Common myeloid progenitor, CD34-positive (primary cell): ENCODE measurements at places on chromosomes 6 and 20.
A peak's percentile ranks its signal among the peaks of the same experiment; 100 is the strongest.

DNA sequence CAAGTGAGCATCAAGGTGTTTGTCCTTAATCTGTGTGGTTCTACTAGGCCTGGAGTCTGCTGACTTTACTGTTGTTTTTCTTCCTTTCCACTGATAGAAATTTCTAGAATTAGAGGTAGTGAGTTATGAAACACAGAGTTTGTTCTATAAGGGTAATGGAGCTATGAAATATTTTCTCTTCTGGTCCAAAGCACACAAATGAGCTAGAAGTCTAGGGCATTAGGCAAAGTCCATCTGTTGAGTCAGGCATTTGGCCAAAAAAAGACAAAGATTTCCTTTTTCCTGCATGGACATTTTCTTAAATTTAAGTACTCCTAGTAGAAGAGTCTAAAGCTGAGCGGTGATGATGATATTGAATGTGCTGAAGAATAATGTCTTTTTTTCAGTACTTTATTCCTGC lies 174.3 kb upstream of the STXBP5 start:
- no peak overlapping the region for H3K4me3 ChIP-seq
- H3K4me1 ChIP-seq, result no peaks in the 10 kb centered on the region
- H3K27ac ChIP-seq, result no peak overlapping the region
- no peaks in the 10 kb centered on the region for H3K27me3 ChIP-seq
- no peak for DNase-seq

DNA sequence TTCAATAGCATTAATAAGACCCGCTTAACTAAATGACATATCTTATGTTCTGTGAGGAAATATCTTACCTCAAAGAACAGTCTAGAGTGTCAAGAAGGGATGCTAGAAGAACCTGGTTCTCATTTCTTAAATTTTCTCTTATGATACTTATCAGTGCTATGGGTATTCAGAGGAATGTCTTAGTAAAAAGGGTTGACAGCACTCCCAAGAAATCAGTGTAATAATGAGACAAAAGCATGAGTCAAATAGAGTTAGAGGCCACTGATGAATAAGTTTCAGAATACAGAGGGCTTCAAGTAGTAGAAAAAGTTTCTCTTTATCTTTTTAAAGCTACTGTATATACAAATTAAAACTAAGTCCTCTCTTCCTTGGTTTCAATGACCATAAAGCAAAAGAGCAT lies 242.8 kb downstream of the GJA1 start:
- no peak overlapping the region for H3K4me3 ChIP-seq
- H3K27ac ChIP-seq, result no peak overlapping the region
- no peaks in the 10 kb centered on the region for H3K36me3 ChIP-seq

DNA sequence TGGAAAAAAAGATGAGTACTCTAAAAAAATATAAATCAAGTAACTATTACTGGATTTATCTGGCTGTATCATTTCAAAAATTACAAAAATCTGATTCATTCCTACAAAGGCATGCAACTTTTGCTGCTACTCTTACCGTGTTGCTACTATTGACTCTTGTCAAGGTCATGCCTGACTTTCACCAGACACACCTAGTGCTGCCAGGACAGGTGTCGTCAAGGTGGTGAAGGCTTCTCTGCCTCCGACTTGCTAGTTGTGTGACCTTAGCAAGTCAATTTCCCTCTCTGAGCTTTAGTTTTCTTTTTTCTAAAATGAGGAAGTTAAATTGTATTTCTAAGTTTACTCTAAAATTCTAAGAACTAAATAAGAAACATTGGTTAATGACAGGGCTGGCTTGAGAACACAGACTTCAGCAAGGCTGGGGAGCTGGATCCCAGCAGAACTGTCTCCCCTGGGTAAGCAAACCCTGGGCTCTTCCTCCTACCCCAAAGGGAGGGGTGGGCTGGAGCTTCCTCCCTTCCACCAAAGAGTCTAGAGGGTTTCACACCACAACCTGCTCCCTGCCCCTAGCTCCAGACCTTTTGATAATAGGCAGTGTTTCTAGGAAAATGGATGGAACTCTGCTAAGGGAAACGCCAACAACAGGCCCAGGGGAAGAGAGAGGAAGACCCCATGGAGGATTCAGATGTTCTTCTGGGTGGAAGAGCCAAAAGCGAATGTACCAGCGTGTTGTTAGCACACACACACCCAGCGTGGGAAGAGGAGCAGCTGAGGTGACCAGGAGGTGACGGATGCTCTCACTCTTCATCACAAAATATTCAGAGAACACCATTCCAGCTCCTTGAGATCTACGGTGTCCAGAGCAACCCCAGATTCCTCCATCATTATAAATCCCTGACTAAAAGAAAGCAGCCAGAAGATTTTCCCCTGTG lies 47.9 kb upstream of the CITED2 start:
- H3K4me3 ChIP-seq, result no peak overlapping the region
- H3K4me1 ChIP-seq, result peaks cover 53% of the 10 kb centered on the region
- H3K27me3 ChIP-seq, result no peaks in the 10 kb centered on the region
- no peaks in the 10 kb centered on the region for H3K36me3 ChIP-seq

DNA sequence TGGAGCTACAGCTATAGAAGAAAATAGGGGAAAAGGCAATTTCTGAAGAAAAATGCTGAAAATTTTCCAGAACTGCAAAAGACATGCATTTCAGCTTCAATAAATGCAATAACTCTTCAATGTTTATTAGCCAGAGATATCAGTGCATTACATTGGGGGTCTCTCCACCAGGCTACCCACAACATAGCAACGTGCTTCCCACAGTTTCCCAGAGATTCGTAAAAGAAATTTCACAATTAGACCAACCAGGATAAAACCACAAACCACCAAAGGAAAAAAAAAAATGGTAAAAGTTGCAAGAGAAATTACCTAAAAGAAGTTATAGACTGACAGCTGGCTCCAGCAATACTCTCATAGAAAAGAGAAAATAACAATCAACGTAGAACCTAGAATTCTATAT lies 16.0 kb downstream of the LY86 start:
- peak; percentile 48 for DNase-seq
- H3K4me1 ChIP-seq, result peaks cover 38% of the 10 kb centered on the region
- no peaks in the 10 kb centered on the region for H3K27me3 ChIP-seq
- H3K4me3 ChIP-seq, result no peak overlapping the region

DNA sequence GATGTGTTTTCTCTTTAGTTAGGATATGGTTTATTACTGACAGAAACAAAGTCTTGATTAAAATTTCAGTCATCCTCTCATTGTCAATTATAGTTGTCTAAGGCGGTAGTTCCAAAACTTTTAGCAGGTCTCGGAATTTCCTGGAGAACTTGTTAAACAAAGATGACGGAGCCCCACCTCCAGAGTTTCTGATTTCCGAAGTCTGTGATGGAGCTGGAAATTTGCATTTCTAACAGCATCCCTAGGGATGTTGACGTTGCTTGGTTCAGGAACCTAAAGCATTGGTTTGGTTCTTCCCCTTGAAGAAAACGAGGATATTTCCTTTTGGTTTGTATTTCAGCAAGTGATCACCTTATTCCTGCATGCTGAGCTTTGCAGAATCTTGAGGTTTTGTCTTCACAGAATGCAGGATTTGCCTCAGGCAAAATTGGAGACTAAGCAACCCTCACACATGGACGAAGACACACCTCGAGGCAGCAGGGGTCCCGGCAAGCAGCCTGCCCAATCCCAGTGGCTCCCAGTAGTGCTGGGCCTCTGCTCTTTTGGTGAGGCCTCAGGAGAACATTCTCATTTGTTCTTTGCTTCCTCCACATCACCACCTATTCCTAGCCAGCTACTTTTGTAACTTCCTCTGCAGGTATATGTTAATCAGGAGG lies 187.1 kb upstream of the PHACTR1 start:
- no peaks in the 10 kb centered on the region for H3K36me3 ChIP-seq
- H3K4me3 ChIP-seq, result no peak overlapping the region
- H3K4me1 ChIP-seq, result no peaks in the 10 kb centered on the region
- no peak overlapping the region for H3K27ac ChIP-seq
- no peak for DNase-seq

- H3K27ac ChIP-seq, result no peak overlapping the region
- no peaks in the 10 kb centered on the region for H3K36me3 ChIP-seq
- H3K4me1 ChIP-seq, result no peaks in the 10 kb centered on the region
- no peak overlapping the region for H3K4me3 ChIP-seq
- no peak for DNase-seq
Measured at GRCh38 chr20:61797200-61797599, 268.5 kb downstream of the TAF4 start.

DNA sequence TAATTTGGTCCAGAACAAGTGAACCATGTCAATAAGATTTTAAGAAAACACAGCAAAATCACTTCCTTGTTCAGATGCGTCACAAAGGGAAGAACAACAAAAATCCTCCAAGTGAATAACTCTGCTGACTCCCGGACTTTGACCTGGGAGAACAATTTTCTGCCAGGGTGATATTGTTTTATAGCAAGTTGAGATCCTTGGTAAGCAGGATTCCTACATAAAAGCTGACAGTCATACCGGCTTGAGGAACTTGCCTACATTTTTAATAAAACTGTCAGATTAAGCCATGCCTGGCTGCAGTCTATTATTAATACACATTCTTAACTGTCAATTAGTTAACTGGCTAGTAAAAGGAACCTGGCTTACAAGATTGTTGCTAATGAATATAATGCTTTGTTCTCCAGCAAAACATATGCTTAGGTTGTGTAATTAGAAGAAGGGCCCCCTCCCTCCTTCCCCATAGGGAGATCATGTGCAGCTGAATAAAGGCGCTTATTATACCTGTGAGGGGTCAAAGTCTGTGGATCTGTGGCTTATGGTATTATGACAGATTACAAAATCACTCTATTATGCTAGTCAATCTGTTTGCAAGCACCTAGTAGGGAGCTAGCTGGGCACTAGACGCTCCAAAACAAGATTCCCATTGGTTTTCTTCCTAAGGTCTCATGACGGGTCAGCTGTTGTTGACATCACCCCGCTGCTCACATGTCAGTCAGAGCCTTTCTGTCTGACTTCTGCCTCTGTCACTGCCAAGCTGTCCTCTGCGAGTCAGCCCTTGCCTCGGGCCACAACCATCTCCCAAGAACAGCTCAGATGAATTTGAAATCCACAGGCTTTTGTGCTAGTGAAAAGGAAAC lies 44.6 kb upstream of the SEC63 start:
- no peaks in the 10 kb centered on the region for H3K27me3 ChIP-seq
- H3K36me3 ChIP-seq, result no peaks in the 10 kb centered on the region
- no peak overlapping the region for H3K4me3 ChIP-seq

DNA sequence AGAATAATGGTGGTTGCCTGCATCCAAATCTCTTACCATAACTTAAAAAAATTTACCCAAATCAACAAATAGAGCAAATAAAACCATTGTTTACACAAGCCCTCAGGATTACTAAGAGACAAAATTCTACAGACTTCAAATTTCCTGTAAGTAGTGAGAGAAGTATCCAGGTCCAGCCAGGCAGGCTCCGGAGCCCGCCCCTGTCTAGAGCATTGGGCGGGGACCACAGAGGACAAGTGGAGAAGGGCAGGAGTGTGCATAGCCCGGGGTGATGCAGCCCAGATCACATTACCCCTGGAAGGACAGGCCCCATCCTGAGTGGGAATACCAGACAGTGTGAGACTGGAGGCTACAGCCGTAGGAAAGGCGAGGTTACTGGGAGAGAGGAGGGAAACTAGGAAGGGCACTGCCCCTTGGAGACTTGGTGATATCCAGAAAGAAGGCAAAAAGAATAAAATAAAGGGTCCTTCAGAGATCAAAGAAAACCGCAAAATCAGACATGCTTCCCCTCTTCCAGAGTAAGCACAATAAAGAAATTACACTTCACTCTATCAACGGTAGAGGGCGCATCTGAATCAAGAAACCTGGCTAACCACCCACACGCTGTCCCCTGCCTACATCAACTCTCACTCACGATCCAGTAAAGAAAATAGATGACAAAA lies 26.6 kb downstream of the RIN2 start:
- peak; percentile 86 for DNase-seq
- H3K27me3 ChIP-seq, result no peaks in the 10 kb centered on the region
- no peaks in the 10 kb centered on the region for H3K36me3 ChIP-seq
- peaks cover 6% of the 10 kb centered on the region for H3K4me1 ChIP-seq
- no peak overlapping the region for H3K4me3 ChIP-seq
- no peak overlapping the region for H3K27ac ChIP-seq

DNA sequence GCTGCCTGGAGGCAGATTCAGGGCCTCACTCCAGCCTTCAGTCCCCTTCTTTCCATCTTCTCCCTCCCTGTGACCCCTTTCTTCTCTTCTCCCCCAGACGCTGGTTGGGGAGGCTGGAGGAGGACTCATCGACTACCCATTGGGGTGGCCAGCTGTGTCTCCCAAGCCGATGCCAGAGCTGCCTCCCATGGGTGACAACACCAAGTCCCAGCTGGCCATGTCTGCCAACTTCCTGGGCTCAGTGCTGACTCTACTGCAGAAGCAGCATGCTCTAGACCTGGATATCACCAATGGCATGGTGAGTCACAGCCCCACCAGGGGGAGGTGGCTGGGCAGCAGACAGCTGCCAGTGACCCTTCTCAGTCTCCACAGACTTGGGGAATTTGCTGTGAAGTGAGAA lies 12.9 kb downstream of the BPIFB4 start:
- DNase-seq, result no peak
- H3K36me3 ChIP-seq, result no peaks in the 10 kb centered on the region
- no peaks in the 10 kb centered on the region for H3K4me1 ChIP-seq
- H3K4me3 ChIP-seq, result no peak overlapping the region
- no peaks in the 10 kb centered on the region for H3K27me3 ChIP-seq

DNA sequence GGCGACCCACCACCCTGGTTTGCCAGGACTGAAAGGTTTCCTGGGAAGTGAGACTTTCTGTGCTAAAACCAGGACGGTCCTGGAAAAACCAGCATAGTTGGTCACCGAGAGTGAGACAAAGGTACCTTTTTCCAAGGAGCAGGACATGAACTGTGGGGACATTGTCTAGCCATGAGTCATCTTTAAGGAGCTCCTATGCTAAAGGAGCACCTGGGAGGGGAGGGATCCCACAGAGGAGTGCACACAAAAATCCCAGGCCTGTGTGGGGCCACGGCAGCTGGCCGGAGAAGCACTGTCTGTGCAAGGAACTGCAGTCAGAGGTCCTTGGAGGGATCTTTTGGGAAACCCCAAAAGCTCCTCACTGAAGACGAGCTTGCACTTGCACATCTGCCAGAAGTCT lies 109.1 kb upstream of the PLEKHG1 start:
- DNase-seq, result no peak
- no peaks in the 10 kb centered on the region for H3K4me1 ChIP-seq
- no peaks in the 10 kb centered on the region for H3K27me3 ChIP-seq
- H3K4me3 ChIP-seq, result no peak overlapping the region

GRCh38 chr6:45929421-45930361 lies 86.0 kb downstream of the CLIC5 start:
- no peak overlapping the region for H3K27ac ChIP-seq
- H3K4me1 ChIP-seq, result peaks cover 7% of the 10 kb centered on the region
- H3K27me3 ChIP-seq, result no peaks in the 10 kb centered on the region
- H3K4me3 ChIP-seq, result no peak overlapping the region

GRCh38 chr6:75643173-75643572 lies 41.5 kb downstream of the SENP6 start:
- H3K4me3 ChIP-seq, result no peak overlapping the region
- H3K36me3 ChIP-seq, result peaks cover 7% of the 10 kb centered on the region
- DNase-seq, result no peak
- H3K27ac ChIP-seq, result no peak overlapping the region
